ENCODE measurements at places on chromosomes 11 and 22. TPM values are rescaled to one million over a fixed set of nuclear protein-coding genes. Genes with fewer than 3 reads are reported as not detected.

The CCDC88B gene
- 3.5 TPM for total RNA-seq

The DGAT2 gene
- 1.8 TPM for total RNA-seq

The MIF gene
- total RNA-seq, result 362 TPM

The TRPT1 gene
- total RNA-seq, result 27.0 TPM

The CARD18 gene
- total RNA-seq, result not detected

The OTOG gene
- not detected for total RNA-seq

The OR10D3 gene
- total RNA-seq, result not detected

GRCh38 chr11:117052196-117053149, 45.8 kb downstream of the SIK3 start:
- peaks cover 1% of the 10 kb centered on the region for H3K4me1 ChIP-seq
- no peaks in the 10 kb centered on the region for H3K27me3 ChIP-seq
- no peaks in the 10 kb centered on the region for H3K36me3 ChIP-seq
- no peak for DNase-seq
- H3K27ac ChIP-seq, result no peak overlapping the region
- H3K4me3 ChIP-seq, result no peak overlapping the region

- H3K27ac ChIP-seq, result no peak overlapping the region
- no peak for DNase-seq
- H3K36me3 ChIP-seq, result no peaks in the 10 kb centered on the region
- H3K4me1 ChIP-seq, result peaks cover 9% of the 10 kb centered on the region
These were observed 700 bp downstream of the TTC17 start for GRCh38 chr11:43359422-43359818.

DNA sequence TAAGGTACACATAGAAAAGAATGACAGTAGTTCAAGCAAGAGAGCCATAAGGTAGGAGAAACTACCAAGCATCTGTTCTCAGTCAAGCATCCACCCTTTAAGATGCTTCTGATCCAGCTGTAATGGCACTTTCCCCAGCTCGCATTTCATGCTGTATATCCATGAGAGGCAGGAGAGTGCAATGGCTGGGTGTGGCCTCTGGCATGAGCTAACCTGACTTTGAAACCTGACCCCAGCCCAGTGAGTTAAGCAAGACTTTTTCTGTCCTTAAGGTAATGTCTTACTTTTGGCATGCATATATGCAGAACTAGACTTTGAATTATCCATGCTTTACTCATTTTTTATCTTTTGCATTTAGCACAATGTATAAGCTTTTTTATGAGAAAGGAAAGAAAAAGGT, 79.8 kb upstream of the CNTN5 start:
- H3K27me3 ChIP-seq, result no peaks in the 10 kb centered on the region
- no peak for DNase-seq
- H3K4me1 ChIP-seq, result no peaks in the 10 kb centered on the region
- H3K27ac ChIP-seq, result no peak overlapping the region
- H3K36me3 ChIP-seq, result no peaks in the 10 kb centered on the region

- H3K27ac ChIP-seq, result no peak overlapping the region
- no peak for DNase-seq
- no peak overlapping the region for H3K4me3 ChIP-seq
- no peaks in the 10 kb centered on the region for H3K27me3 ChIP-seq
These were observed 57.4 kb downstream of the LINC01488 start for GRCh38 chr11:69538854-69539253.

DNA sequence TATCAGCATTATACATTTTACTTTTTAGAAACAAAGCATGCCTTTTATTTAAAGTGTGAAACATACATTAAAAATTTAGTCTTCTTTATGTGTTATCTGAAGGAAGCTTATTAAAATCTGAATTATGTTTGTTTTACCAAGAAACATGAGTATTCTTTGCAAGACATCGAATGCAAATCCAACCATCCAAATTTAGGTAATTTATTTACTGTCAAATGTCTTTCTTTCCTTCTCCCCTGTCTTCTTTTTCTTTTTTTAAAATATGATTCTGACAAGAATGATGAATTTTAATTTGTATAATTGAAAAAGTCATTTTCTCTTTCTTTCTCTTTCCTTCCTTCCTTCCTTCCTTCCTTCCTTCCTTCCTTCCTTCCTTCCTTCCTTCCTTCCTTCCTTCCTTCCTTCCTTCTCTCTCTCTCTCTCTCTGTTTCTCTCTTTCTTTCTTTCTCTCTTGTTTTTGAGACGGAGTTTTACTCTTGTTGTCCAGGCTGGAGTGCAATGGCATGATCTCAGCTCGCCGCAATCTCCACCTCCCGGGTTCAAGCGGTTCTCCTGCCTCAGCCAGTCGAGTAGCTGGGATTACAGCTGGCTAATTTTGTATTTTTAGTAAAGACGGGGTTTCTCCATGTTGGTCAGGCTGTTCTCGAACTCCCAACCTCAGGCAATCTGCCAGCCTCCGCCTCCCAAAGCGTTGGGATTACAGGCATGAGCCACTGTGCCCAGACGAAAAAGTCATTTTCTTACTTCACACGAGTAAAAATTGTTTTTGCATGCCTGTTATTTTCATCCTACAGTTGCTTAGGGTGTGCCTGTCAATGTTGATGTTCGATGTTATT, 157.5 kb downstream of the TMEM135 start:
- no peak for DNase-seq
- no peaks in the 10 kb centered on the region for H3K27me3 ChIP-seq
- H3K4me1 ChIP-seq, result peaks cover 3% of the 10 kb centered on the region
- H3K27ac ChIP-seq, result no peak overlapping the region

DNA sequence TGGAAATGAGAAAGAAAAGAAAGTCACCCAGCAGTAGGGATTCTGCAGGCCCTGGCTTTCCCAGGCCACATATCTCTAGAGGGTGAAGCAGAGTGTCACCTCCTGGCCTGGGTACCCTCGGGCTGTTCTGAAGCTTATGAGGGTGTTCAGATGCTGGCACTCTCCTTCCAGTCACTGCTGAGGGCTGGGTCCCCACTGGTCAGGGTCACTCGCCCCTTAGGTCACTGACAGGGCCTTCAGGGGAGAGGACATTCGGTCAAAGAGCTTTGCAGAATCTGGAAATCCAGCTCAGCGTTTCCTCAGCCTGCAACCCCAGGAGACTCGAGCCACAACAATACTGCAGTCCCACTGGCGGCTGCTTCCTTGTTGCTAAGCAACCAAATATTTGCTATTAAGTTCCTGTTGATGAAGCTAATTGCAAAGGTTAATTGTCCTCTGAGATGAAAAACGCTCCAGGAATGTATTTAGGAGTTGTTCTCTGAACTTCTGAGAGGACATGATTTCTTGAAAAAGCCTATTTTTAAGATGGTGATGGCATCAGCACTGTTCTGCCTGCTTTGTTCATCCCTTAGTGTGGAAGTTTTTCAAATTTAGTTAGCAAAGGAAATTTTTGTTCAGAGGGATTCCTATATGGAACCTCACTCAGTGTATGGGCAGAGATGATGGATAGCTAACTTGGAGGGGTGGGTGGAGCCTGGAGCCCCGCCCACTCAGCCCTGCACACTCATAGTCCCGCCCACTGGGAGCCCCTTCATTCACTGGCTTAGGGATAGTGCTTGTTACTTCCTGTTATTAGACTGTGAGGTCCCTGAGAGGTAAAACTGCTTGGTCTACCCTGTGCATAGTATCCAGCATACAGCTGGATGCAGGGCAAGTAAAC, 109.2 kb downstream of the CSNK2A3 start:
- no peaks in the 10 kb centered on the region for H3K4me1 ChIP-seq
- no peaks in the 10 kb centered on the region for H3K27me3 ChIP-seq
- no peak overlapping the region for H3K4me3 ChIP-seq
- DNase-seq, result peak; percentile 66

DNA sequence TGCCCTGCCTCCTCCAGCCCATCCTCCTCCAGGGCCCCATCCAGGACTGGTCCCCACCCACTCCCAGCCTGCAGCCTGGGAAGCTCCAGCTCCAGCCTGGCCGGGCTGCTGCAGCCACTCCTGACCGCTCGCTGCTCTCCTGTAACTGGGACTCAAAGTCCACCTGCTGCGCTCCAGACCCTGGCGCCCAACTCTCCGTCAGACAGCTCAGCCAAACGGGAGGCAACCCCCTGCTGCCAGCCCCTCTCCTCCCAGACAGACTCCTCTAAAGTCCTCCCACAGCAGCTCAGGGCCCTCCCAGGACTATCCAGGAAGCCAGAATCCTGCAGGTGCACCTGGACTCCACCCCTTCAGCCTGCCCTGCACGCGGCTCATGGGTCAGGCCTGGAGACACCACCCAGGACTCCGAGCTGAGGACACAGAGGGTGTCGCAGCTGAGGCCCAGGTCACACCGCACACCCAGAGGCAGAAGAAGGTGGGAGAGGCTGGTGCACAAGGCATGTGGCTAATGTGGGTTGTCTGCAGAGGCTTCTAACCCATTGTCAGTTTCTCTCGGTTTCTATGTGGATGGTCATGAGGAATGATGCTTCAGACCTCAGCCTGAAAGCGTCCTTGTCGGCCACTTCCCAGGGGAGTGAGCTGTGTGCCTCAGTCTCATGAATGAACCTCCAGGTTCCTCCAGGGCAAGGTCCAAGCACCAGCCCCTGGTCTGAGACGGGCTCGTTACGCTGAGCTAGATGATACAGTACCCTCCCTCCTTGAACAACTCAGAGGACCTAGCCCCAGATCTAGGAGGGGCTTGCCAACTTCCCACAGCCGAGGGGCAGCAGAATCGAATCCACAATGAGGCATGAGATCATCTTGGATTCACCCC, 1514.8 kb downstream of the TBC1D22A start:
- H3K4me1 ChIP-seq, result peaks cover 1% of the 10 kb centered on the region
- no peak overlapping the region for H3K27ac ChIP-seq
- DNase-seq, result no peak
- H3K27me3 ChIP-seq, result no peaks in the 10 kb centered on the region

GRCh38 chr11:113991718-113992458, 17.0 kb downstream of the HTR3A start:
- no peaks in the 10 kb centered on the region for H3K36me3 ChIP-seq
- no peak overlapping the region for H3K27ac ChIP-seq
- H3K27me3 ChIP-seq, result no peaks in the 10 kb centered on the region

- no peaks in the 10 kb centered on the region for H3K36me3 ChIP-seq
- peaks cover 25% of the 10 kb centered on the region for H3K4me1 ChIP-seq
- H3K4me3 ChIP-seq, result no peak overlapping the region
These were observed 20.6 kb downstream of the PARVA start for GRCh38 chr11:12397931-12398334.

DNA sequence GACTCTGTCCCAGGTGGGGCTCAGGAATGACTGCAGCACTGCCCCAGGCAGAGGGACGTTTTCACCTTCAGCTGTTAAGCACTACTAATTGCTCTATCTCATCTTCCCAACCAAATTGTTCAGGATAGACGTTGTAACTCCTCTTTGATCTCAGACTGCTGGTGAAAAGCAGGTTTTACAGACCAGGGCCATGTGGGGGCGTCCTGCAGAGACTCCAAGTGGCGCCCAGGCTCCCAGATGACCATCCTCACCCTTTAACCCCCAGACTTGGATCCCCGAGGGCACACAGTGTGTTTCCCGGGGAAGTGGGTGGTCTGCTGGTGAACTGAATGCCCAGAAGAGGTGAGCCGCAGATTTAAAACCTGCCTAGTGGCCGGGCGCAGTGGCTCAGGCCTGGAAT, 23.9 kb downstream of the FADD start:
- DNase-seq, result no peak
- H3K36me3 ChIP-seq, result no peaks in the 10 kb centered on the region
- no peak overlapping the region for H3K27ac ChIP-seq
- H3K4me3 ChIP-seq, result no peak overlapping the region
- H3K27me3 ChIP-seq, result no peaks in the 10 kb centered on the region

- H3K36me3 ChIP-seq, result no peaks in the 10 kb centered on the region
- no peaks in the 10 kb centered on the region for H3K27me3 ChIP-seq
- H3K4me3 ChIP-seq, result no peak overlapping the region
- H3K4me1 ChIP-seq, result no peaks in the 10 kb centered on the region
- no peak overlapping the region for H3K27ac ChIP-seq
These were observed 99.1 kb downstream of the CD44 start for GRCh38 chr11:35237860-35238715.

DNA sequence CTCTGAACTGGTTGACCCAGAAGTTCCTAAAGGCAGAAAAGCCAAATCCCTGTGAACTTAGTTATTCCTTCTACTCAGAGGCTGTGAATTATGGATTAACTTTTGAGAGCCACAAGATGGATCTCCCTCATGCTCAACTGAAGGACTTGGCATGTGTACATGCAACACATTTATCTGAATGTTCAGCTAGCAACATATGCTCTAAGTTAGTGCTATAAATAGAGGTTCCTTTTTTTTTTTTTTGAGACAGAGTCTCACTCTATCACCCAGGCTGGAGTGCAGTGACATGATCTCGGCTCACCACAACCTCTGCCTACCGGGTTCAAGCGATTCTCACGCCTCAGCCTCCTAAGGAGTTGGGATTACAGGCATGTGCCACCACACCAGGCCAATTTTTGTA, 40.1 kb downstream of the EIF4ENIF1 start:
- H3K4me1 ChIP-seq, result no peaks in the 10 kb centered on the region
- no peak for DNase-seq
- H3K27ac ChIP-seq, result no peak overlapping the region
- H3K36me3 ChIP-seq, result no peaks in the 10 kb centered on the region
- no peaks in the 10 kb centered on the region for H3K27me3 ChIP-seq

GRCh38 chr11:65452806-65453490, 30.4 kb downstream of the NEAT1 start:
- H3K27me3 ChIP-seq, result no peaks in the 10 kb centered on the region
- H3K4me1 ChIP-seq, result peaks cover 11% of the 10 kb centered on the region
- H3K27ac ChIP-seq, result no peak overlapping the region
- no peak overlapping the region for H3K4me3 ChIP-seq

DNA sequence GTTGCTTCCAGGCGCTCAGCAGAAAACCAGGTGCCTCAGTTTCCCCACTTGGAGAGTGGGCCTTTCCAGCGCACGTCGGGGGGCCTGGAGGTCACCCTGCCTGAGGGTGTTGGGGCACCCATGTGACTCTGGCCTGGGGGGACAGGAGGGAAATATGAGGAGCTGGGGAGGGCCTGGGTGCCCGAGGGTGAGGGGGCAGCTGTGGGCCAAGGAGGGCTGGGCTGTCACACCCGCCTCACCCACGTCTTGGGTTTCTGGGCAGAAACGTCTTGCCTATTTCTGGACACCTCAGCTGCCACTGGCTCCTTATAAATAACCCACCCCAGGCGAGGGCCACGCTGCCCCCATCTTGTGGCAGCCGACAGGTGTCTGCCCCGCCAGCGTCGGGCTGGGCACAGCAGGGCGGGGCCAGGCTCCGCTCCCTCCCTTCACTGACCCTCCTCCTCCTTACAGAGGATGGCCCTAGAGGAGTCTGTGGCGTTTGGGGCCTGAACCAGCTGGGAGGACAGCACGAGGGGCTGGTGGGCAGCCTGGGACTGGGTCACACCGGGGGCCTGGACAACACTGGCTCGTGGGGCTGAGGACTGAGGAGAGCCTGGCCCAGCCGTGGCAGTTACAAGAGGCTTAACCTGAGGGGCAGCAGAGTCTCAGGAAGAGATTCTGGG, 1.5 kb downstream of the TNNT3 start:
- H3K36me3 ChIP-seq, result no peaks in the 10 kb centered on the region
- DNase-seq, result peak; percentile 35
- H3K27me3 ChIP-seq, result no peaks in the 10 kb centered on the region
- H3K27ac ChIP-seq, result no peak overlapping the region
- no peak overlapping the region for H3K4me3 ChIP-seq
- peaks cover 4% of the 10 kb centered on the region for H3K4me1 ChIP-seq

Data from ovary (tissue), 10 donors.